ENCODE measurements at places on chromosomes 6 and 20.

- DNase-seq, result no peak
Measured at GRCh38 chr20:62670998-62671397, 28.7 kb downstream of the SLCO4A1 start.

- DNase-seq, result no peak
Measured at GRCh38 chr20:19310541-19310940, 98.1 kb downstream of the SLC24A3 start.

DNA sequence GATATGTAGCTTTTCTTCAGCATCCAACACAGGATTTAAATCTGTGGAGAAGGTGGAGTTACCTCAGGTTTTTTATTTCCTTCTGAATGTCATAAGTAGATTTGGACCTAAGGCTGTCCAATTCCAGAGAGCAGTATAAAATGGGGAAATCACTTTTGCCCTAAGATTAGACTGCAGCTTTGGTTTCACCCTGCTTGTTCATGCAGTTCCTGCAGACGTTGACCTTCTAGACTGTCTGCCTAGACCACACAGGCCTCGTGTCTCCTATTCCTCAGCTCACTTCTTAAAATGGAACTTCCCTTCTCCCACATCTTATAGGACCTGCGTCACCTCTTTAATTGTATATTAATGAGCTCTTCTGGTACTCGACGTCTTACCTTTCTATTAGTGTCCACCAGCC, 26.0 kb upstream of the C6orf62 start:
- no peak for DNase-seq

DNA sequence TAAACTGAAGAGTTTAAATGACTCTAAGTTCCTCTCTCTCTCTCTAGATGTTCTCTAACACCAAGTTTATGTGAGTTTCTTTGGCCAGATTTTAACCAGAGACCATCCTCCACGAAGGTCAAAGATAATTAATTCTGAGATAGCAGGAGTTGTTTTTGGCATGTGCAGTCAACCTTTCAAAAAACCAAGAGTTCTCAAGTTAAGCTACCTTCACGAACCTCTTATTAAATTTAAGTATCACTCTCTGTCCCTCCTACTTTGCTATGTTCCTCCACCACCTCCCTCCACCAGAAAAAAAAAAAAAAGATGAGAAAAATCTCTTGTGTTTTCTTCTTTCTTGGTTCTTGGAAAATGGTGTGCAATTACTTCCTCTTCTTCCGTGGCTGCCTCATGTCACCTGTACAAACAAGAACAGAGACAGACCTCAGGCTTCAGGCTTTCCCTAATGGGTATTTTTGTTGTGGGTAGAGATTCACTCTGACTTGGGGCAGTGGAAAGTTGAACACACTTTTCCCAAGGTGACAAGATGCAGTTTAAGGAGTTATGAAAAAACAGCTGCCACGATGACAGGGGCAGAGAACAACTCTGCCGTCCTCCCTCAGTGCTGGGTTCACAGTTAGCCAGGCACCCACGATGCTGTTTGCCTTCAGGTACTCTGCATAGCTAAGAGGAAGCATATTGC, 64.3 kb downstream of the ADTRP start:
- no peak for DNase-seq

DNA sequence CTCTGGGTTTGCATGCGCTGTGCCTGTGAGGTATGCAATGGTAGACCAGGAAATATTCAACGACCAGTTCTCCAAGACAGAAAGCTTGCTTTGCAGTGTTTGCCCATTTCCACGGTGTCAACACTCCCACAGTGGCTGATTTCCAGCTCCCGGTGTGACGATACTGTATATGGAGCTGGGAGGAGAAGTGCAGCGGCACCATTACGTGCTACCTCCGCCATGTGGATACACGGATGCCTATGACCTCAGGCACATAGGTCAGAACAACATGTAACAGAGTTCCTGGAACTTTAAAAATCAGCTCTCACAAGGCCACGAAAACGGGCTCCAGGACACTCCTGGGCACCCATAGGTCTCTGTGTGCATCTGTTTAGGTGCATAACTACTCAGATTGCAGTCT, 51.1 kb downstream of the NFATC2 start:
- no peak for DNase-seq

GRCh38 chr6:144262470-144263369, 22.4 kb upstream of the UTRN start:
- no peak for DNase-seq

- no peak for DNase-seq
Measured at GRCh38 chr20:46159101-46159897, 41.2 kb downstream of the CD40 start.

Measured in T1000 (cell line).